ENCODE measurements at places on chromosomes 5 and 9.

DNA sequence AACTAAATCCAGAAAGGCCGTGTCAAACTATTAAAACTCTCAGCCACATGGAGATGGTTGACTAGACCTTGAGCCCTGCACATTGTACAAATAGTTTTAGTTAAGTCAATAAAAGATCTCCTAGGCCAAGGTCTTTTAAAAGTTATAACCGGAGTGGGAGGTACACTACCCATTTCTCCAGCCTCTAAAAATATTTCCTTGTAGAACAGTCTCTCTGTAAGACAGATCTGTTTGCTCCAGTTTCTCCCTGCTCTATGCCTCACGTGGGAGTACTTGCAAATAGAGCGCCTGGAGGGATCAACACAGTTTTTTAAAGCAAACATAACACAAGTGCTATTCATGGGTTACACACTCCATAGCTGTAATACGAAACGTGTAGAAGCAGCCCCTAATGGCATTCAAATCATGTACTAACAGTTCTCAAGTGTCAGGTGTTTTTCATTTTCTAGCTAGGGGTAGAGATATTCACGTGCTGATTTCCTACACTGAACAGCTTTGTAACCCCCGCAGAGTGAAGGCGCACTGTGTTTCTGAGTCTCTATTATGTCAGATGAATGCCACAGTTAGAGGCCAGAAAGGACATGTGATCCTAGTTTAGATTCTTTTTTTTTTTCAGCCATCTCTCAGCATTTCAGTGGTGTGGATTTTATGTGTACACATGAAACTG lies 703.4 kb upstream of the GRAMD2B start:
- no peak for DNase-seq

DNA sequence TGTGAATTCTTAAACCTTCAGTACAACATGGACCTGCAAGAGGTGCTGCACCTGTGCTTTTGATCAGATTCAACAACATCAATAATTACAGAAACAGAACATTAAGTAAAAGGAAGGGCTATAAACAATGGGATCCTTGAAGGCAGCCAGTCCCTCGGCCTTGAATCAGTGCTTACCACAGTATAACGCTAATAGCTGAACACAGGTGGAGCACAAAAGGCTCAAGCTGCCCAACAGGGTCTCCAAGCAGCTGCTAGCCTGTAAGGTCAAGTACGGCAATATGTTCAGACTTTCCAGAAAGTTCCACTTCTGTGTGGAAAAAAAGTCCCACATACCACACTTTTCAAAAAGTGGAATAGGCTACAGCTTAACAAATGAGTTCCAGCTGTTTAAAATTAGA lies 61.9 kb upstream of the ITGA1 start:
- DNase-seq, result no peak

DNA sequence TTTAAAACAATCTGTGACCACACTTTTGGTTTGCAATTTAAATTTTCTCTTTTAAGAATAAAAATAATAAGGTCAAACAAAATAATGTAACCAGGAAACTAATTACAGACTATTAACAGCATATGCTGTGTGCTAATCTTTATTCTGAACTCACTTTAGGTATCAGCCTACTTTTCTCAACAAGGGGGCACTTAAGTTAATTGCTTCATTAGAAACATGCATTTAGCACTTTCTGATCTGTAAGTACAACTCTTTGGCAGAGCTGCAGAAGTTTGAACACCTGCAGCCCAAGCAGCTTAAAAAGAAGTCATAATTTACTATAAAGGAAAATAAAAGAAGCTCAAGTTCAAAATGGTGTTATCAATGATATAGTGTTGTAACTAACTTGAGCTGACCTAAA lies 21.7 kb downstream of the XRCC4 start:
- no peak for DNase-seq

- DNase-seq, result no peak
These were observed 6.9 kb upstream of the NIPSNAP3A start for GRCh38 chr9:104740621-104741020.

GRCh38 chr5:53575101-53575500 lies 14.7 kb downstream of the NDUFS4 start:
- no peak for DNase-seq

Measured in stimulated activated CD8-positive, alpha-beta memory T cell treated with anti-CD3 and anti-CD28 coated beads, Interleukin-4, amount 100 ng/mL, for 4 hours (primary cell).